ENCODE measurements at places on chromosomes 4 and X. TPM values are rescaled to one million over a fixed set of nuclear protein-coding genes. Genes with fewer than 3 reads are reported as not detected.

DNA sequence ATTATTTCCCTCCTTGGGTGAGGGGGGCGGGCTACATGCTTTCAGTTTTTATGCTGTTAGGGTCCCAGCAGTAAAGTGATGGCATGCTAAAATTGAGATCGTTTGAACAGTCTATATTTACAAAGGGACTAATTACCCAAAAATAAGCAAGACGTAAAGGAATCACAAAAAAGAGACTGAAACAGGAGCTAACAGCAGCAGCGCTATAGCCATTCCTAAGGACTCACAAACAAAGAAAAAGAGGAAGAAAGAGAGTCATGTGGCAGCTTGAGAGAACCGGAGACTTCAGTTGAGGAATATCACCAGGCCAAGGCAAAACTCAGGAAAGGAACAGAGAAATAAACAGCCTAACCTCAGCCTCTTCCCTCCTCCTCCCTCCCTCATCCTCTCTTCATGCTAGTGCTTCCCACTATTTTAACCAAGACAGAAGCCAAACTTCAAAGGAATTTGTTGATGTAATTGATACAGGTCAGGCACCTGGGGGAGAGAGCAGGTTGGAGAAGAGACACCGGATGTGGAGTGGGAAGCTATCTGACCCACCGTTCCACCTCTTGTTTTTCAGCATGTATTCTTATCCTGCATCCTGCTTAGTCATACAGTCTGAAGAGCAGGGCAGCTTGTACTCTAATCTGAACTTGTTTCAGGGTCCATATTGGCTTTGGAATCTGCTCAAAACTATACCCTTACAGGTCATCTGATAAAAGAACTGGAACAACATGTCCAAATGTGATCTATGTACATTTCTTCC lies 383.7 kb downstream of the NAF1 start:
- DNase-seq, result no peak

DNA sequence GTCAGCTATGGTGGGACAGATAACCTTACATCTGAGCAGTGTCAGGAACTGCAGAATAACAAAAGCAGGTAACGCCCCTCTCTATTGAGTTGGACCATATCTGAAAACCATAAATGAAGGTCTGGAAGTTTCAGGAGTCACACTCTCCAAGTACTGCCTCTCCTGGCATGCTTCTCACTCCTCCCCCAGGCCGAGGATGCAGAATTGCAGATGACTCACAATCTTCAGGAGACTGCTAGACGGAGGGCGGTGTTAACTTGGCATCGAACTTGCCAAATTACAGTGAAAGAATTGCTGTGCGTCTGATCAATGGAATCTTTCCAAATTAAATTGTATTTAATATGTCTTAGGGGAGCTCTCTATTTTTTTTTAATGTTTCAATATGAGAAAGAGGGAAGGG lies 67.1 kb upstream of the TRIM2 start:
- peak; percentile 63 for DNase-seq

The CSN1S1 gene
- not detected for polyA plus RNA-seq

DNA sequence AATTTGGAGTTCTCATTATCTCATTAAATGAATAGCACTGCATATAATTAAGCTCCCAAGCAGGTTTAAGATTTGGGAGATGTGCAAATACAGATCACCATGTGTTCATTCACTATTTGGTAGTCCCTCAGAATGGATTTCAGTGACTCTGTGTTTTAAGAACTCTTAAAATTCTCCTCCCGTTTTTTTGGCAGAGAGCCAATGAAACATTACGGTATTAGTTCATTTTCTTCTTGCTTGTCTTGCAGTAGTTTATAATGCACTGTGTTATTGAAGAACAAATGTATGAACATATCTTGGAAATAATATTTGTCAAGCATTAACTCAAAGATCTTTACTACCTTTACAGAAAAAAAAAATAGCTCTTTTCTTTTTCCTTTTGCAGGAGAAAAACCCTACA lies 32.7 kb downstream of the KLF3 start:
- DNase-seq, result no peak

DNA sequence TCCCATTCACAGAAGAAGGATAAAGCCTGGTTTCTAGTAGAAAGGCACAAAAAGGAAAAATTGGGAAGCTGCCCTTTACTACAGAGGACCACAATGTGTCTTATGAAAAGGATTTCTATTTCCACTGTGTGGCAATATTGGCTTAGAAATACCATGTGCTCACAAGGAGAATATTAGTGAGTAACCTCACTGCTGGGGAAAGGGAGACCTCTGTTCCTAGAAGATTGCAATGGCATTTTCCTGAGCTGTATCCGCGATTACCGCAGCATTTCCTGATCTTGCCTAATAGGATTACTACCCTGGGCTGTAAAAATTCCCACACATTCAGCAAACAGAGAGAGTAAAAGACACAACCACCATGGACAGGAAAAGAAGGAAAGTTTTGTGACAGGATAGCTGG lies 308.8 kb upstream of the TECRL start:
- DNase-seq, result no peak

- DNase-seq, result no peak
Observed at GRCh38 chr4:109179061-109179460, 123.4 kb downstream of the COL25A1 start.

GRCh38 chr4:6435010-6435409 lies 37.4 kb downstream of the PPP2R2C start:
- no peak for DNase-seq

DNA sequence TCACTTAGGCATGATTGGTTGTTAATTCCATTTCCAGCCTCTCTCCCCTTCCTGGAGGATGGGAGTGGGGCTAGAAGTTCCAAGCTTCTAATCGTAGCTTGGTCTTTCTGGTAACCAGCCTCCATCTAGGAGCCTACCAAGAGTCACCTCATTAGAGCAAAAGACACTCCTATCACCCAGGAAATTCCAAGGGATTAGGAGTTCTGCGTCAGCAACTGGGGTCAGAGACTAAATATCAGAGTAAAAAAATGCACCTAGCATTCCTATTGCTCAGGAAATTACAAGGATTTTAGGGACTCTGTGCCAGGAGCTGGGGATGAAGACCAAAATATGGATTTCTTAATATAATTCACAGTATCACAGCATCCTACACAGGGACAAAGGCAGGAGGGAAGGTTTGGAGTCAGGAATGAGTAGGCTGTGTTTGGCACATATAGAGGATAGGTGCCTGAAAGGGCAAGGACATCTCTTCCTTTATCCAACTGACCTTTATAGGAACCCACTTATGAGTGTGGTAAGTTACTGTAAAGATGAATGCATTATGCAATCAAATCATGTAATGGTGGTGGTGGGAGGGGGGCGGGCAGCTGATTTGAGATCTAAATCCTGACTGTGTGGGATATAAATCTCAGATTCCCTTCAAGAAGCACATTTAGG lies 30.5 kb upstream of the LIMCH1 start:
- no peak for DNase-seq

DNA sequence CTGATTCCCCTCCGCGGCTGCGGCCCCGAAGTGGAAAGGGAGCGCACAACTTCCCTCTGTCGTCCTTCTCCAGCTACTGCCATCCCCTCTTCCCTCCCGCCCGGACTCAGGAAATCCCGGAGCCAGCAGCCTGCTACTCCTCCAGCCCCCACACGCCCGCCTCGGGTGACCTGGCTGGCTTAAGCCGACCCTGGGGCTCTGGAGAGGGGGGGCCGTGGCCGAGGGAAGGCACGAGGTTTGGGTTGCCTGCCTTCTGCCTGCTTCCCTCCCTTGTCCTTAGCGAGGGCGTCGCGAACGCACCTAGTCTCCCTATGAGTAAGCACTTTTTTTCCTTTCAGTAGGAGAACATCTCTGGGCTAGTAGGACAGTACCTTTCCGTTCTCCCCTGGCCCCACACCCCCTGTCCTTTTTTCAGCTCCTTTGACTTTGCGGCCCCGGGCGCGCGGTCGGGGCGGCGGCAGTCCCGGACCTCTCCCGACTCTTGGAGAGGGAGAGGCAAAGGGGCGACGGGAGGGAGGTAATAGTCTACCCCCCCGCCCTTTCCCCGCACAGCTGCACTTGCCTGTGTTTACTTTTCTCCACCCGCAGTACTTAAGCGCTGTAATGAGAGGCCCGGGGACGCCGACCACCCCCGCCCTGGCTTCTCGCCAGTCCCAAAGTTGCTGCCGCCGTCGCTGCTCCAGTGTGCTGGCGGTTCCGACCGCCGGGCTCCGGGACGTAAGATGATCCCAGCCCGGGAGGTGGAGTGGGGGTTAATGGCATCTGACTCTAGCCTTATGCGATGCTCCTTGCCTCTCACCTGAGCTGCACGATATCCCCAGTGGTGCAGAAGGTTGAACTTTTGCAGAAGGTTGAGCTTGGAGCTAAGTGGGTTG lies 868 bp downstream of the PLS3 start:
- DNase-seq, result no peak

The MXRA5 gene
- 50.4 TPM for polyA plus RNA-seq

- DNase-seq, result no peak
Observed at GRCh38 chr4:150950657-150951288, 64.3 kb downstream of the LRBA start.

DNA sequence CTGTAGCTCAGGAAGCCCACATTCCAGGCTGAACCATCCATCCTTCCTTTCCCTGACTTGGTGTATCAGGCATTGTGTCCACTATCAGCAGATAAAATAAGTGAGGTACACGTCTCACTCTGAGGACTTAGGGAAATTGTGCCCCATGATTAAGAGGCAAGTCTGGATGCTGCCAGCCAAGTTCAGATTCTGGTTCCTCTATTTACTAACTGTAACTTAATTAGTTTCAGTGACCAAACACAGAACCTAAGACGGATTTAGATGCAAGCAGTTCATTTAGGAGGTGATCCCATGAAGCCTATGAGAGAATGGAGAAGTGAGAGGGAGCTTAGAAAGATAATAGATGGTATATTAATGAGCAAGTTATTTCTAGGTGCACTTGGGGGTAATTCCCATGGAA lies 56.6 kb upstream of the PACRGL start:
- DNase-seq, result no peak

The FAM149A gene
- polyA plus RNA-seq, result 6.6 TPM

DNA sequence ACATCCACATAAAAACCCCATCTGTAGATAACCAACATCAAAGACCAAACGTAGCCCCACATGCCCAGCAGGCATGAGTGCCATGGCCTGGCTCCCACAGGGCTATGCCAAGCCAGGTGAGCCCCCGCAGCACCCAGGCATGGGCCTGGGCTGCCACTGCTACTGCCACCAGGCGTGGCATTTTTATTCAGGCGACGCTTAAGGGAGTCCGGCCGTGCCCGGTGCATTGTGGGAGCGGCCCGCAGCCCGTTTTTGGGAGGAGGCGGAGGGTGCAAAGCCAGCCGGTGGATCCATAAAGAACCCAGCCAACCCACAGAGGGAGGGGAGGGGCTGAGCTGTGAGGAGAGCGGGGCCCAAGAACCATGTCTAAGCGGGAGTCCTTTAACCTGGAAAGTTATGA lies 205.9 kb downstream of the CHIC1 start:
- no peak for DNase-seq

GRCh38 chrX:134764202-134764785 lies 106.0 kb upstream of the PLAC1 start:
- no peak for DNase-seq

GRCh38 chr4:120971884-120972283 lies 49.4 kb upstream of the PRDM5 start:
- no peak for DNase-seq

The PKD2 gene
- 24.1 TPM for polyA plus RNA-seq

GRCh38 chr4:186058253-186058979 lies 10.5 kb upstream of the TLR3 start:
- DNase-seq, result no peak

The SRPK3 gene
- 318 TPM for polyA plus RNA-seq

The SULT1B1 gene
- polyA plus RNA-seq, result 0.46 TPM

The ARMCX1 gene
- polyA plus RNA-seq, result 87.1 TPM

The MAGEA2B gene
- polyA plus RNA-seq, result not detected

The SHROOM4 gene
- polyA plus RNA-seq, result 5.8 TPM

The GIMD1 gene
- not detected for polyA plus RNA-seq

DNA sequence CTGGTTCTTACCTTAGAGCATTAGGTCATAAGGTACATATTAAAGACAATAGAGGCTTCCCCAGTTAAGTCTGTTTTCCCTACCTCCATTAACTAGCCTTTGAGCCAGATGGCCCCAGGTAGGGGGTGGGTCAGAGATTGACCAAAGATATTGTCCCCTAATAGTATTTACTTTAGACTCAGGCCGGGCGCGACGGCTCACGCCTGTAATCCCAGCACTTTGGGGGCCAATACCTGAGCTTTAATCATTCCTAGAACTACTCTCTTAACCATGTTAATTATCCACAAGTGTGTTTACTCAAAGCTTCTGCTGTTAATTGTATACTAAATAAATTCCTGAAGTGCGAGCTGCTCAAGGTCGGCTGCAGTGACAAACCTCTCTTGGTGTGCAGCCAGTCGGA lies 28.0 kb upstream of the AMBN start:
- no peak for DNase-seq

DNA sequence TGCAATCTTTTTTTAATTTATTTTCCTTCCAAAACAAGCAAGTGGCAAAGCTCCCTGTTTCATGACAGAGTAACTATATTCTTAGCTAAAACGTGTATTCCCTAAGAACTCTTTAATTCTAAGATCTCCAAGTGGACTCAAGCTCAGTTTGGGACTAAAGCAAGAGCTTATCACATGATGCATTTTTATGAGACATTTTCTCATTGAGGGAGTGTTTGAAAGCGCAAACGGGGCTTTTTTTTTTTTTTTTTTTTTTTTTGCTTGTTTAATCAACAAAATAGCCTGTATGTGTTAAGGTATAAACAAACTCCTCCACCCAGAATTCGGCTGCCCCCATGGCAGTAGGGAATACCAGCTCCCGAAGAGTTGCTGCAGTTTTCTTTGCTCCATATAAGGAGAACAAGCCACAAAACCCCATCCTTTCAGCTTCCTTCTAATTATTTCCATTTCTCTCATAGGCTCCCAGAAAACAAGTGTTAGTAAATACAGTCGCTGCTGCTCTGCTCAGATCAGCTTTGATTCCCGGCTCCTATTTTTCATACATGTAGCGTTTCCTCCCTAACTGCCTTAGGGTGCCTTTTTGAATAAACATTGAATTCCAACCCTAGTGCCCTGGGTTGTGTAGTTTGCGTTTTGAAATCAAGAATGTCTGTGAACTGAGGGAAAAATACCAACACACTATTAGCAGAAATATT lies 669 bp upstream of the PPARGC1A start:
- DNase-seq, result no peak

DNA sequence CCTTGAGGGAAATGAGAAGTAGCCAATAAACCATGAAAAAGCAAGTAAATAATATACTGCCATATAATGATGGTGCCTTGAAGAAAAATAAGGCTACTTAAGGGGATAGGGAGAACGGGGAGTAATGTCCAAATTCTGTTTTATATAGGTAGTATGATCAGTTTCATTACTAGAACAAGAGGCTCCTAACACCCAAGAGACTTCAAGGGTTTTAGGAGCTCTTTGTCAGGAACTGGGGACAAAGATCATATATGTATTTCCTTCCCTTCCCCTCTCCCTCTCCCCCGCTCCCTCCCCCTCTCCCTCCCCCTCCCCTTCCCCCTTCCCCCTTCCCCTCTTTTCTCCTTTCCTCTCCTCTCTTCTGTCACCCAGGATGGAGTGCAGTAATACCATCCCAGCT lies 127.3 kb downstream of the PTPN13 start:
- no peak for DNase-seq

GRCh38 chr4:80276931-80277330 lies 10.5 kb downstream of the FGF5 start:
- DNase-seq, result no peak

GRCh38 chr4:93199492-93199891 lies 629.1 kb upstream of the ATOH1 start:
- DNase-seq, result peak; percentile 31

Data from hindlimb muscle (tissue), 1 donor.